ENCODE measurements at places on chromosomes 5 and 9. TPM values are rescaled to one million over a fixed set of nuclear protein-coding genes. Genes with fewer than 3 reads are reported as not detected.

DNA sequence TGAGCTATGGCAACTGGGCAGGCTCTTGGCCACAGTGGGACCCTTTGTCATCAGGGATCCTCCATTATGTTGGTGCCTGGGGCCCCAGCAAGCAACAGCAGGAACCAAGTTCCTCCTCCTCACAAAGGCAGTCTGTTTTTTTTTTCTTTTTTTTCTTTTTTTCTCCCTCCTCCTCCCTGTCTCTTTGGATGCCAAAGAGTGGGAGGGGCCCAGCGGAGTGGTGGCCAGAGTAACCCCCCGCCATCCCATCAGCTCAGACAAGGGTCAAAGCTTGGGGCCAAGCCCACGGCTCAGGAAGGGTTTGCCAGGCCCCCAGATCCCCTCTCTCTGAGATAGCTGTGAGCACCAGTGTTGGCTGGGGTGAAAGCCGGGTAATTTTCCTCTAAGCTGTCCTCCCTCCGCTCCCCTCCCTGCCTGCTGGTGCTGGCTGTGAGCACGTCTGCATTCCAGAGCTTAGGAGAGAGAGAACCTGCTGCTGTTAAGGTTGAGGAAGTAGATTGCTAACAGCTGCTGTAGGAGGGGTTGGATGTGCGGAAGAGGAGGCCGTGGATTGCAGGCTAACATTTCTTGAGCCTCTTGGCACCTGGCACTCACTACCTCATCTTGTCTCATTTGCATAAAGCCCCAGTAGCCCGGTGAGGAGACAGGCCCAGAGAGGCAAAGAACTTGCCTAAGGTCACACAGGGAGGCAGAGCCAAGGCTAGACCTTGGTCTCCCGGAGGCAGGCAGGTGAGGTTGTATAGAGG lies 21.2 kb downstream of the GSN start:
- H3K4me1 ChIP-seq: no peaks in the 10 kb centered on the region
- DNase-seq: no peak
- H3K36me3 ChIP-seq: no peaks in the 10 kb centered on the region

GRCh38 chr9:72997387-72997995 lies 44.6 kb upstream of the ALDH1A1 start:
- no peak overlapping the region for H3K27ac ChIP-seq
- no peaks in the 10 kb centered on the region for H3K4me1 ChIP-seq
- DNase-seq: no peak
- no peaks in the 10 kb centered on the region for H3K27me3 ChIP-seq
- no peak overlapping the region for H3K4me3 ChIP-seq

DNA sequence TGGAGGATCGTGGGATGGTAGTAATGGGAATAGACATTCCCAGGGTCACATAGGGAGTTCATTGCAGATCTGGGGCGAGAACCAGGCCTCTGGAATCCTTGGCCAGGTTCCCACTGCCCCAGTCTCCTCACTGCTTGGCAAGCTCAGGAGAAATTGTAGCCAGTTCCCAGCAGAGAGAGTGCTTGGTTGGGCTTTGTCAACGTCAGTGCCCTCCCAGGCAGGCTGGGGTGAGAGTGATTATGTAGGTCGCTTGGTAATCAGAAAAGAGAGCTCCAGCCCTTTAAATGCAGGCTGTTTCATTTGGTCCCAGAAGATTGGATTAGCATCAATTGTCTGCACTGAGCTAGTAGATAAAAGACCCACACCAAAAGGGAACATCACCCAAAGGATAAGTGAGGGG lies 51.8 kb upstream of the GALNT10 start:
- no peak overlapping the region for H3K27ac ChIP-seq
- DNase-seq: no peak
- no peak overlapping the region for H3K4me3 ChIP-seq

DNA sequence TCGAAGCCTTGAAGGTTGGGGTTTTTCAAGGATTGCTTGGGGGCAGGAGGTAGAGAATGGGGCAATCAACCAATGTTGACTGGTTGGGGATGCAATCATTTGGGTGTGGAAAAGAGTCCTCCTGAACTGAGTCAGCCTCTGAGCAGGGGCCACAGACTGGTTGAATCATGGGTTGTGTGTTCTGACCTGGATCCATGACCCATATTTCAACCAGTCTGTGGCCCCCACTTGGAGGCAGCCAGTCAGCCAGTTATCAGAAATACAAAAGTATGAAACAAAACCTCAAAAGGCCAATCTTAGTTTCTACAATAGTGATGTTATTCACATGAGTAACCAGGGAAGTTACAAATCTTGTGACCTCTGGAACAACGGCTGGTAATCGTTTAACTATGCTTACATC lies 81.4 kb upstream of the RANBP6 start:
- DNase-seq: no peak
- no peaks in the 10 kb centered on the region for H3K4me1 ChIP-seq
- H3K4me3 ChIP-seq: no peak overlapping the region
- no peaks in the 10 kb centered on the region for H3K36me3 ChIP-seq
- H3K27me3 ChIP-seq: no peaks in the 10 kb centered on the region
- H3K27ac ChIP-seq: no peak overlapping the region

- H3K4me1 ChIP-seq: no peaks in the 10 kb centered on the region
- H3K27me3 ChIP-seq: no peaks in the 10 kb centered on the region
Observed at GRCh38 chr9:28547527-28547926, 974.2 kb upstream of the C9orf72 start.

DNA sequence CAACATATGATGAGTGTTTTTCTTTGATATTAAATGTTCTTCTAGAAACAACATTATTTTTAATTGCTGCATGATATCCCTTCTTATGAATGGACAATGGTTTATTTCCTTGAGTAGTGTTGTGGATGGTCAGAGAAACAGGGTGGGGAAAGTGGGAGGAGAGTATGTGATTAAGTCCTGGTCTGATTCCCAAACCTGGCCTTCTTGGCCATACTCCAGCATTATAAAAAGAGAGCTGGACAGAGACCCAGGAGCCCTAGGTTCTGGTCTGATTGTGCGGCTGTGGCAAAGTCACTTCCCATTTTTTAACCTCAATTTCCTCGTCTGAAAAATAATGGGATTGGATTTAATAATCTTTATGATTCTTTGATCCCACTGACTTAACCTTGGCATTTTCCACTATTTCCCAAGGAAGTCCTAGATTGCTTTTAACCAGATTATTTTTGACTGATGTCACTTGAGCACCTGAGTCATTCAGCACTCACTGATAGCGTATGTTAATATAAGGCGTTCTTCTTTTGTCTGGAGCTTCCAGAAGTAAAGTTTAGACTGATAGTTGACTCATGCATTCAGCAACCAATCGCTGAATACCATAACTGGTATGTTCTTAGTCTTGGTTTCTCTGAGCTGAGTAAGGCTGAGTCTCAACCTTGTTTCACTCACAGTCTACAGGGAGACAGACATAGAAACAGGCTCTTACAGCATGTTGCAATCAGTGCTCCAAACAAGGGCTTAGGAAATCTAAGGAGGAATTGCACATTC lies 26.2 kb downstream of the OSMR start:
- no peaks in the 10 kb centered on the region for H3K27me3 ChIP-seq
- H3K4me1 ChIP-seq: no peaks in the 10 kb centered on the region
- DNase-seq: no peak
- H3K36me3 ChIP-seq: no peaks in the 10 kb centered on the region
- H3K27ac ChIP-seq: no peak overlapping the region

DNA sequence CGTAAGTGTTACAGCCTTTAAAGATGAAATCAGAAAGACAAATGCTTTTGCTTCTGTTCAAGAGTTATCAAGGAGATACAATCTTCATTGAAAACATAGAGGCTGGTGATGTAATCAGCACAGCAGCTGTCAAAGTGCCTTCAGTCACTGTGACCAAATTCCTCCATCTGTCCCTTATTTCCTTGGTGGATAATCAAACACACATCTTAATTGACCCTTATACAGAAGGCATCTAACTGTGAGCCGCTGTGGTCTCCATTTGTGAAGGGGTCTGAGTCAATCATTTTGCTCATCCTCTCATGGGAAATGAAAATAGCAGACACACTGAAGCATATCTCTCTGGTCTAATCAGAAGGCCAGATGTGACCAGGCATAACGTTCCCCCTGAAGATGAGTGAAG lies 130.1 kb upstream of the TLR4 start:
- no peak for DNase-seq
- no peak overlapping the region for H3K4me3 ChIP-seq
- H3K27me3 ChIP-seq: no peaks in the 10 kb centered on the region
- no peaks in the 10 kb centered on the region for H3K36me3 ChIP-seq

Gene FCHO2
- polyA plus RNA-seq: 2.5 TPM

GRCh38 chr9:83043597-83043996 lies 19.3 kb downstream of the RASEF start:
- DNase-seq: no peak
- no peaks in the 10 kb centered on the region for H3K36me3 ChIP-seq
- no peaks in the 10 kb centered on the region for H3K4me1 ChIP-seq
- no peak overlapping the region for H3K27ac ChIP-seq

- no peaks in the 10 kb centered on the region for H3K36me3 ChIP-seq
- no peak overlapping the region for H3K4me3 ChIP-seq
- no peak overlapping the region for H3K27ac ChIP-seq
- DNase-seq: no peak
Observed at GRCh38 chr9:94909250-94909894, 182.9 kb downstream of the AOPEP start.

GRCh38 chr5:77630114-77630680 lies 8.3 kb downstream of the OTP start:
- H3K4me3 ChIP-seq: no peak overlapping the region
- H3K27me3 ChIP-seq: peaks cover 66% of the 10 kb centered on the region
- H3K27ac ChIP-seq: no peak overlapping the region

Gene RXRA
- 1.0 TPM for polyA plus RNA-seq

GRCh38 chr5:167732499-167732898 lies 558.9 kb upstream of the WWC1 start:
- H3K4me3 ChIP-seq: no peak overlapping the region
- no peak overlapping the region for H3K27ac ChIP-seq
- DNase-seq: no peak
- H3K4me1 ChIP-seq: no peaks in the 10 kb centered on the region

DNA sequence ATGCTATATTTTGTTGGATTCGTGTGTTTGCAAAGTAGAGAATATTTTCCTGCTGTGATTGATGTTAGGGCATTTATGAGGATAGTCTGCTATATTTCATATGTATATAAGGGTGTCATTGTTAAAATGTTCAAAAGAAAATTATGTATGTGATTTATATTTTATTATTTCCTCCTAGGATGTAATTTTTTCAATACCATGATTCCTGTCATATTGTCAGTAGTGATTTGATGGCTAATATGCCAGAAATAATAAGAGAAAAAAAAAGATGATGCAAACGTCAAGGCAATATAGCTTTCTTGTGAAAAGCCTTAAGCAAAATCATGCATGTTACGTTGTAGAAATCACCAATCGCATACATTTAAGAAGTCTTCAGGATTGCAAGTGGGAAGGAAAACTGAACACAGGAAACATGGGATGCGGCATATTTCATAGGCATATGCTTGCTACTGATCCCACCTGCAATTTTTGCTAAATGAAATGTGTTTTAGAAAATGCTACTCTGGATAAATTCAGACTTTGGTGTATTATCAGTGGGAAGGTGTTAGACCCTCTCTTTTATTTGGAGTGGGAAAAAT lies 224.5 kb downstream of the MAST4 start:
- no peak for DNase-seq
- peaks cover 20% of the 10 kb centered on the region for H3K4me1 ChIP-seq
- H3K27ac ChIP-seq: no peak overlapping the region
- no peaks in the 10 kb centered on the region for H3K27me3 ChIP-seq

Gene IL3
- polyA plus RNA-seq: not detected

Gene RNF180
- polyA plus RNA-seq: not detected

- no peaks in the 10 kb centered on the region for H3K27me3 ChIP-seq
- H3K4me1 ChIP-seq: peaks cover 13% of the 10 kb centered on the region
- no peak overlapping the region for H3K27ac ChIP-seq
- H3K4me3 ChIP-seq: no peak overlapping the region
- H3K36me3 ChIP-seq: no peaks in the 10 kb centered on the region
Observed at GRCh38 chr9:133238272-133238850, 29.3 kb upstream of the OBP2B start.

- H3K36me3 ChIP-seq: no peaks in the 10 kb centered on the region
- peak overlapping the region; percentile 53 for H3K4me3 ChIP-seq
- DNase-seq: peak; percentile 78
- peaks cover 41% of the 10 kb centered on the region for H3K4me1 ChIP-seq
- peaks cover 26% of the 10 kb centered on the region for H3K27me3 ChIP-seq
- H3K27ac ChIP-seq: peak overlapping the region; percentile 93
Observed at GRCh38 chr9:99823681-99824377, 2.1 kb downstream of the NR4A3 start.

Gene DDX4
- polyA plus RNA-seq: not detected

GRCh38 chr9:134395002-134395517 lies 68.8 kb downstream of the RXRA start:
- no peaks in the 10 kb centered on the region for H3K36me3 ChIP-seq
- no peak for DNase-seq
- H3K27me3 ChIP-seq: no peaks in the 10 kb centered on the region
- H3K4me1 ChIP-seq: peaks cover 82% of the 10 kb centered on the region
- H3K27ac ChIP-seq: peak overlapping the region; percentile 97

- no peak for DNase-seq
- H3K4me3 ChIP-seq: no peak overlapping the region
- no peak overlapping the region for H3K27ac ChIP-seq
- H3K36me3 ChIP-seq: peaks cover 9% of the 10 kb centered on the region
Observed at GRCh38 chr9:92656537-92656925, 13.4 kb downstream of the IPPK start.

Gene PRXL2C
- 13.8 TPM for polyA plus RNA-seq
